ENCODE measurements at places on chromosomes 5 and 9.

- no peak for DNase-seq
Observed at GRCh38 chr5:104965006-104965405, 1402.4 kb upstream of the NUDT12 start.

DNA sequence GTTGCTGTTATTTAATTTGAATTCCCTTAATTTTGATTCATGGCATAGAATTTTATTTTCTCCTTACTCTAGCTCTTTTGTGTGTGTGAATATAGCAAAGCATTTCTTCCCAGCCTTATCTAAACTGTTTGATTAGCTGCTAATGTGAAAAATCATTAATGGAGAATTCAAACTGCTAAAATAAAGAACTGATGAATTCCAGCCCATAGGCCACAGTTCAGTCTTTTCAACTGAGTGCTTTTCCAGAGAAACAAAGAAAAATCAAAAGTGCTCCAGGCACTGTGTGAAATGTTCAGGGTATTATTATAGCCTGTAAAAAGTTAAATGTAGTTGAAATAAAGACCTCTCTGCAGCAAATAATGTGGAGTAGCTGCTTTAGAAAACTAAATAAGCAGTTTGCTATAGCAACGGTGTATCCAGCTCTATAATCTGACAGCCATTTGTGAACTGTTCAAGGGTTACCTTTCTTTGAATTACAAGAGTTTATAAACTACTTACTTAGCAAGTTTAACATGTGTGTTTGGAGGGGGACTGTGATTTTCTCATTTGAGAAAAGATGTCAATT, 123.8 kb downstream of the GIN1 start:
- no peak for DNase-seq

- no peak for DNase-seq
Observed at GRCh38 chr5:171825051-171825450, 39.4 kb downstream of the SMIM23 start.

- peak; percentile 82 for DNase-seq
Observed at GRCh38 chr5:177317959-177318377, 6.3 kb upstream of the MXD3 start.

DNA sequence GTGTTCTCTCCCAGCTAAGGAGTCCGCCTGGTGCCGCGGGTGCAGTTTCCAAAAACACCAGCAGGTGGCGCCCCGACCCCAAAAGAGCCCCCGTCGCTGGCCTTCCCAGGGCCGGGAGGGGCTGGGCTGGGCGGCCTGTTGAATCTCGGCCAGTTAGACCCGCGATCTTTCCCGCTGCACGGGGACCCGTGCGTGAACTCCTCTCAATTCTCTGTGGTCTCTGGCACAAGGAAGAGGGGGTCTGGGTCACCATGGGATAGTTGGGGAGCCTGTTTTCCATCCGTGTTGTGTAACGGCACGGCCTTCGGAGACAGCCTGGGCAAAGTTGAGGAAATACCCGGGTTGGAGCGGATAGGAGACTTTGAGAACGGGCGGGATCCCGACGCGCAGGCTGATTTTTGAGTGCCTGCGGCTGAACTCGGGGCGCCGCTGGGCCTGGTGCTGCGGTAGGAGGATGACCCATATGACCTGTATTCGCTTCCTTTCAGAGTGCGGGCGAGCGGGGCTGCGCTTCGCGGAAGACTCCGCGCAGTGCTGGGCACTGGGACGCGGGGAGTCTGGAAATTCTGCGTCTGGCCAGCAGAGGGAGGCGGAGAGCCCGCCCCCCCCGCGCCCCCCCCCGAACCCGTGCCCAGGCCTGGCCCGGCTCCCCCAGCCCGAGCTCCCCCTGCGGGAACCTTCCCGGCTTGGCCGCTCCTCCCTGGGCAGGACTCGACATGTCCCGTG, 7.9 kb upstream of the PSD2 start:
- DNase-seq = peak; percentile 92

- no peak for DNase-seq
Observed at GRCh38 chr5:19739671-19740070, 248.3 kb downstream of the CDH18 start.

DNA sequence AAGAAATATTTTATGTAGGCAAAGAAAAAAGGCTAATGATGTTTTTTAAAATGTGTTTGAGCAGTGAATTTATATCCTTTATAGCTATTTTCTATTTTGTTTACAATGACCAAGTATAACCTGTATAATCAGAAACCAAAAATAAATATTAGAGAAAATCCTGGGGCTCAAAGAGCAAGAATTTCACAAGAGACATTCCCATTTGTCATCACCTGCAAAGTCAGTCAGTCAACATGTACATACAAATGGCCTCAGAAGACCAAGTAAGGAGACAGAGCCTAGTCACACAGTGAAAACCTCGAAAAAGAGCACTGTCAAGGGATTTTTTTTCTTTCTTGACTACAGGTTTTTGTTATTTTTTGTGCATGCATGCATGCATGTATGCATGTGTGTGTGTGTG, 231.4 kb downstream of the GLIS3 start:
- DNase-seq = no peak

- no peak for DNase-seq
Observed at GRCh38 chr9:35675204-35675603, 1.5 kb downstream of the CA9 start.

- no peak for DNase-seq
Observed at GRCh38 chr5:165920655-165921054, 2370.8 kb upstream of the WWC1 start.

GRCh38 chr9:71127301-71127700, 5.9 kb upstream of the TRPM3 start:
- no peak for DNase-seq

DNA sequence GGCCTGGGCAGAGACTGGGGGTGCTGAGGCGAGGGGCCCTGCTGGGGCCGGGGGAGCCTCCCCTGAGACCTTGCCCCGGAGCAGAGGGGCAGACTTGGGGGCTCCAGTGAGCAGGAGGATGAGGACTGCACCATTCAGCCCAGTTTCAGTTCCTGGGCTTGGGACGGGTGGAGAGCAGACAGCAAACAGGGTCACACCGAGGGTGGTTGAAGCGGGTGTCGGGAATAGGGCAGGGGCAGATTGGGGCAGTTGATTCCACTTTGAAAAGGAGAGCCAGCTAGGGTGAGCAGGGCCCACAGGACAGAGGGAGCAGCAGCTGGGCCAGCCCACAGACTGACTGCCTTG, 4.5 kb downstream of the GRK6 start:
- DNase-seq = no peak

All from sigmoid colon (tissue), 7 donors.